Fibroblast of the aortic adventitia (primary cell): ENCODE measurements at places on chromosomes 6 and 20.
A peak's percentile ranks its signal among the peaks of the same experiment; 100 is the strongest.

DNA sequence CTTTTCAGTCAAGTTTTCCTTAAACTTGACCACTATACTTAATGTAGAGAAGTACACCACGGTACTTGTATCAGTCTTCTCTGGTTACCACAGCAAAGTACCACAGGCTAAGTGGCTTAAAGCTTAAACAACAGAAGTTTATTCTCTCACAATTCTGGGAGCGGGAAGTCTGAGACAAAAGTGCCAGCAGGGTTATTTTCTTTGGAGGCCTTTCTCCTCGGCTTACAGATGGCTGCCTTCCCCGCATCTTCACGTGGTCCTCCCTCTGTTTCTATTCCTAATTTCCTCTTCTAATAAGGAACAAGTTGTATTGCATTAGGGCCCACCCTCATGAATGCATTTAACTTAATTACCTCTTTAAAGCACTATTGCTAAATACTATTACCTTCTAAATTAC, 258.0 kb downstream of the PLCB1 start:
- peak; percentile 39 for DNase-seq

GRCh38 chr20:19265646-19266374, 53.4 kb downstream of the SLC24A3 start:
- DNase-seq: no peak

DNA sequence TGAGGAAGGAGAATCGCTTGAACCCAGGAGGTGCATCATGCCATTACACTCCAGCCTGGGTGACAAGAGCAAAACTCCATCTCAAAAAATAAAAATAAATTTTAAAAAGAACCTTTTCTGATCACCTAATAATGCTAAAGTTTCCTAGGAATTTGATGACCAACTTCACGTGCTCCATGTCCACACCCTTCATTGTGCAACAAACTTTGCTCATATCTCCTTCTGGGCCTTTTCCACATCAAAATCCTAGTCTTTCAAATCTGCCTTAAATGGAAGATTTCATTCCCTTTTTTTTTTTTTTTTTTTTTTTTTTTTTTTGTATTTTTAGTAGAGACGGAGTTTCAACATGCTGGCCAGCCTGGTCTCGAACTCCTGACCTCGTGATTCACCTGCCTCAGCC, 112.5 kb upstream of the LOC128125822 start:
- no peak for DNase-seq

DNA sequence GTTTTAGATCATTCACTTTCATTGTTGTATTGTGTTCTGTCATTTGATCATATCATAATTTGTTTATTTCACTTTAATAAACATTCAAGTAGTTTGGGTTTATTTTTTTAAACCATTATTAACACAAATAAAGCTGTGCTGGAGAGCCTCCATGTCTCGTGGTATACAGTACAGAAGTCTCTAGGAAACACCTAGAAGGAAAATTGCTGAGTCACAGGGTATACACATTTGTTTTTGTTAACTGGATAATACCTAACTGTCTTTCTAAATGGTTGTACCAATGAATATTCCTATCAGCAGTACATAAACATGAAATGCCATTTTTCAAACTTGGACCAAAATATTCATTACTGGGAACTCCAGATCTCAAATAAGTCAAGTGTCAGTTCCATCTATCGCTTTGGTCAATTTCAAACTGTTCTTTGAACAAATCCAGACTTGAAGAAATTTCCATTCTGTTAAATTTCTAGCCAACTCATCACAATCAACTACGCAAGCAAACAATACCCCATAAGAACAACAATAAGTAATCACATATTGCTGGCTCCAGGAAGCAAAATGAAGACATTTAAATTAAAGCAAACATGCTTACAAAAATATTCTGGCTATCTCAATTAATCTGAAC, 138.1 kb downstream of the ATXN1 start:
- peak; percentile 35 for DNase-seq

- peak; percentile 70 for DNase-seq
Observed at GRCh38 chr6:1131285-1132079, 180.4 kb upstream of the FOXQ1 start.

DNA sequence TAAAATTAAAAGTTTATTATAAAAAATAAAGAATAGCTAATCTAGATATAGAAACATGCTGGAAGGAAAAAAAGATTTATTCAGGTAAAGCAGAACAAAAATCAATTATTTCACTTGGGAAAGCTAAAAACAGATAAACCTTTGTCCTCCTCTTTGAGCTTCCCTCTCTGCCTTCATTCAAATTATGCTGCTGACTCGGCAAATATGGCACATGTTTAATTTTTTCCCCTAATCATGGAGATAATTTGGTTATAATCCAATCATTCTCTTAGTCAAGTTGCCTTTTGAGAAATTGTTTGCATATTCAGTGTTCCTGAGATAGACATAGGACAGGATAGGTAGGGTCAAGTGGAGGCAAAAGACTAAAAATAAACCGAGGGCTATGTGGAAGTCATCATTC, 556.8 kb upstream of the PTCHD4 start:
- no peak for DNase-seq

DNA sequence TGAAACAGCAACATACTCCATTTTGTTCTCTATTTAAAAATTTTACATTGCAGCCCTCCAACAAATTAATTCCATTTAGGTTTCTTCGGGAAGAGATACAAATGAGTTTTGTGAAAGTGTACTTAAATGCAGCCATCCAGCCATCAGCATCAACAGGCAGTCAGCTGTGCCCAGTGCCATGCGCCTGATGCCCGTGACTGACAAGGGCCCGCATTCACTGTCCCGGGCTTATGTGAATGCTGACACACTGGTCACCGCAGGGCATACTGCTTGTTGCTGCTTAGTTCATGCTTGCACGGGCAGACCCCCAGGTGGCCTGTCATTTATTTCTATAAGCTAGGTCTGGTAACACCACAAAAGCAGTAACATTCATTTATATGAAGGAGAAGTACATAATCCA, 224.9 kb upstream of the QKI start:
- no peak for DNase-seq

GRCh38 chr20:37870294-37870693, 32.6 kb upstream of the VSTM2L start:
- no peak for DNase-seq

DNA sequence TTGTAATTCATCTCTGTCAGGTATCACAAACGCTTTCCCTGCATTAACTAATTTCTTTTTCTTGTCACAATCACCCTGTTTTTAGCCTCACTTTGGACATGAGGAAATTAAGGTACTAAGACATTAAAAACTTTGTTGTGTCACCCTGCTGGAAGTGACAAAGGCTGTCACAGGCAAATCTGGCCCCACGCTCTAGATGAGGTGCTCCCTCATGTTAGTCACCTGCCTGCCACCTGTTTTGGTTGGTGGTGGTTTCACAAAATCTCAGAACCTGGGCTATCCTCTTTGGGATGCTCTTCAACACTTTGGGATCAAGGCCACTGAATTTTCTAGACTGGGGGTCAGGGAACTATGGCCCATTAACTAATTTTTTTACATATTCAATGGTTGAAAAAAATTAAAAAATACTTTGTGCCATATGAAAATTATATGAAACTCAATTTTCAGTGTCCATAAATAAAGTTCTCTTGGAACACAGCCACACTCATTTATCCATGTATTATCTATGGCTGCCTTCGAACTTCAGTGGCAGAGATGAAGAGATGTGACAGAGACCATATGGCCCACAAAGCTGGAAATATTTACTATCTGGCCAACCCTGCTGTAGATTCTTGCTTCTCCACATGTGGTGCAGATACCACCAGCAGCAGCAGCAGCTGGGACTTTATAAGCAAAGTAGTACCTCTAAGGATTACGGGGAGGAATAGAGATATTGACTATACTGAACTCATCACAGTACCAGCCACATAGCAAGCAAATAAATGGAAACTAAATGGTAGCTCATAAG, 16.1 kb upstream of the TNFAIP3 start:
- no peak for DNase-seq

DNA sequence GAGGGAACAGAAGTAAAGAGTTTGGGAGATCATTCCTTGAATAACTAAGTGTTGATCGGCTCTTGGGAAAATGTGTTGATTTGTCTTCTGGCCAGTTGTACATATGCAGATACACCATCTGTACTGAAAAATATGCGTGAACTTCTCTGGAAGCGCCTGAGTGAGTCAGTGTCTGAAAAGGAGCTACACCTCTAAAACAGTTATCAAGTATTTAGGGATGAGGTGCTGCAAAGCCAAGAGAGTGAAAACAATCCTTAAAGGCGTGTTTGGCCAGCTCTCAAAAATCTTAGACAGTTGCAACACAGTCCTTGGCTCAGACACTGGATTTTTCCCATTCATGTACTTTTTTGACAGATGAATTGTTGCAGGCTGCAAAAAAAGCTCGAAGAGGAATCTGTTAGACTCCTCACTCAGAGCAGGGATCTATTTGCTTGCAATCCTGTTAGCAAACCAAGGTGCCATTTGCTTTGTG, 61.3 kb downstream of the BMP6 start:
- peak; percentile 100 for DNase-seq

GRCh38 chr6:51963980-51964379, 123.4 kb downstream of the PKHD1 start:
- no peak for DNase-seq

GRCh38 chr6:41539204-41539603, 7.0 kb upstream of the FOXP4 start:
- no peak for DNase-seq

- DNase-seq: no peak
Observed at GRCh38 chr6:126937426-126937825, 181.0 kb upstream of the RSPO3 start.

GRCh38 chr20:8504030-8504429, 372.0 kb downstream of the PLCB1 start:
- DNase-seq: no peak

GRCh38 chr20:54251096-54251495, 43.2 kb downstream of the PFDN4 start:
- DNase-seq: no peak

DNA sequence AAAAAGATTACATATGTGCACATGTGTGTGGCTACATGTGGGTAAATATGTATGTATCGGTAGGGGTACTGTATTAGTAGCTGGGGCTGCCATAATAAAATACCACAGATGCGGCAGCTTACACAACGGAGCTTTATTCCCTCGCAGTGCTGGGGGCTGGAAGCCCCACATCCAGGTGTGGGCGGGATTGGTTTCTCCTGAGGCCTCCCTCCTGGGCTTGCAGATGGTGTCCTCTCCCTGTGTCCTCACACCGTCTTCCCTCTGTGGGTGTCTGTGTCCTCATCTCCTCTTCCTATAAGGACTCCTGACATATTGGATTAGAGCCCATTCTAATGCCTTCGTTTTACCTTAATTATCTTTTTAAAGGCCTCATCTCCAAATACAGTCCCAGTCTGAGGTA, 97.7 kb downstream of the LY86 start:
- DNase-seq: no peak

- DNase-seq: no peak
Observed at GRCh38 chr6:124822204-124822613, 140.0 kb upstream of the RNF217 start.

DNA sequence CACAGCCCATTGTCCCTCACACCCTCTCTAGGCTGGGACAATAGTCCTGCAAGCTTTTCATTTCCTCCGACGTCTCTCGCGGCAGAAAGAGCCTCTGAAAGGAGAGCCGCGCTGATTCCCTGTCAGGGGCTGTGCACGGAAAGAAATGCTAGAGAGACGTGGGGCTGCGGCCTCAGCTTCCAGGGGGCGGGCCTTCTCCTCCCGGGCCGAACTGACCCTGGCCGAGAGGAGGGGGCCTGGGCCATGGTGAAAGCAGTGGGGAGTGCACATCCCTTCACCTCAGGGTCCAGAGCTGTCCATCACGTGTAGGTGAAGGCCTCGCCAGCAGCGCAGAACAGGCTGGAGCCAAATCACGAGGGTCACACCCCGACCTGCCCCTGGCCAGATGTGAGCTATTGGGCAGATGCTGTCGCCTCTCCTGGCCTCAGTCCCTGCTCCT, 220.4 kb downstream of the TAF4 start:
- no peak for DNase-seq

- no peak for DNase-seq
Observed at GRCh38 chr20:23152902-23153301, 66.8 kb upstream of the CD93 start.

GRCh38 chr20:31548820-31549512, 34.7 kb downstream of the HM13 start:
- DNase-seq: no peak

DNA sequence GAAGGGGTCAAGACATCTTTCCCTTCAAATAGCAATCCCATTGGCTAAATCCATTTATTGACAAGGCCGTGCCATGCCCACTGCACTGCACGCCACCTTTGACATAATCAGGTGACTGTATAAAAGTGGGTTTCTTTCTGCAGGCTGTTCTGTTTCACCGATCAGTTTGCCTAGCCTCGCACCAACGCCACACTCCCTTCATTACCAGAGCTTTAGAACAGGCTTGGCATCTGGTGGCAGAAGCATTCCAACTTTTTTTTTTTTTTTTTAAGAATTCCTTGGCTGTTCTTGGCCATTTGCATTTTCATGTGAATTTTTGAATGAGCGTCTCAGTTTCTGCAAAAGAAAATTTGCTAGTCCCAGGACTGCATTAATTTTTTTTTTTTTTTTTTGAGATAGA, 78.1 kb downstream of the PPP1R3G start:
- no peak for DNase-seq

GRCh38 chr6:25404693-25405169, 125.6 kb downstream of the CARMIL1 start:
- DNase-seq: no peak

- DNase-seq: no peak
Observed at GRCh38 chr20:2509794-2510193, 1.1 kb upstream of the ZNF343 start.
